ENCODE measurements at places on chromosomes 12 and 14.

GRCh38 chr12:63949902-63950301 lies 105.4 kb downstream of the SRGAP1 start:
- DNase-seq = no peak

- DNase-seq = peak; percentile 55
Observed at GRCh38 chr14:106129274-106129673, 602.9 kb downstream of the TMEM121 start.

- DNase-seq = no peak
Observed at GRCh38 chr14:68442828-68443629, 349.8 kb downstream of the ZFP36L1 start.

GRCh38 chr12:50786498-50787231 lies 22.8 kb downstream of the ATF1 start:
- DNase-seq = no peak

DNA sequence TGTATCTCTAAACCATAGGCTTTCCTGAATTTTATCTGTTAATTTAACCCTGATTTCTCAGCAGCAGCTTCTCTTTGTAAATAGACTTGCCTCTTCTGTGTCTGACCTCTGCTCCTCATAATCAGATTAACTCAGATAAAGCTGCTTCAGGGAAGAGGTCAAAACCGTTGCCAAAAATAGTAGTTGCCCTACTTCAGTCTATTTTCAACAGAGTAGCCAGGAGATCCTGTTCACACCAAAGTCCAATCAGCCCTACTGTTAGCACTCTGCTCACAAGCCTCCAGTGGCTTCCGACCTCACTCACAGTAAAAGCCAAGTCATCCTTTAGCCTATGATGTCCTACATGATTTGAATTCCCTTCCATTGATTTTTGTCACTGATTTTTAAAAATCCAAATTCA lies 258.4 kb downstream of the PPFIA2 start:
- no peak for DNase-seq

DNA sequence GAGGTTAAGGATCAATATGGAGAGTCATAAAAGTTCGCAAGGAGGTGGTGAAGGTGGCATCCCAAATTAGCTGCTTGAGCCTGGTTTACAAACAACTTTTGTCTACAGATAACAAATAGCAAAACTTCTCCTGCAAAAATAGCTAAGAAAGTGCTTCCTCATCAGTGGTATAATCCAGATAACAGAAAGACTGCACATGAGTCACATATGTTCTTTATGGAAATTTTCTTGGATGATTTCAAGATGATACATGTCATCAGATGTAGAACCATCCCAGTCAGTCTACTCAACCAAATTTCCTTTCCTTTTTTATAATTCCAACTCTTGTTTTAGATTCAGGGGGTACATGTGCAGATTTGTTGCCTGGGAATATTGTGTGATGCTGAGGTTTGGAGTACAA lies 133.0 kb downstream of the BTG1 start:
- DNase-seq = no peak

- DNase-seq = no peak
Observed at GRCh38 chr12:66945189-66945817, 266.4 kb upstream of the GRIP1 start.

DNA sequence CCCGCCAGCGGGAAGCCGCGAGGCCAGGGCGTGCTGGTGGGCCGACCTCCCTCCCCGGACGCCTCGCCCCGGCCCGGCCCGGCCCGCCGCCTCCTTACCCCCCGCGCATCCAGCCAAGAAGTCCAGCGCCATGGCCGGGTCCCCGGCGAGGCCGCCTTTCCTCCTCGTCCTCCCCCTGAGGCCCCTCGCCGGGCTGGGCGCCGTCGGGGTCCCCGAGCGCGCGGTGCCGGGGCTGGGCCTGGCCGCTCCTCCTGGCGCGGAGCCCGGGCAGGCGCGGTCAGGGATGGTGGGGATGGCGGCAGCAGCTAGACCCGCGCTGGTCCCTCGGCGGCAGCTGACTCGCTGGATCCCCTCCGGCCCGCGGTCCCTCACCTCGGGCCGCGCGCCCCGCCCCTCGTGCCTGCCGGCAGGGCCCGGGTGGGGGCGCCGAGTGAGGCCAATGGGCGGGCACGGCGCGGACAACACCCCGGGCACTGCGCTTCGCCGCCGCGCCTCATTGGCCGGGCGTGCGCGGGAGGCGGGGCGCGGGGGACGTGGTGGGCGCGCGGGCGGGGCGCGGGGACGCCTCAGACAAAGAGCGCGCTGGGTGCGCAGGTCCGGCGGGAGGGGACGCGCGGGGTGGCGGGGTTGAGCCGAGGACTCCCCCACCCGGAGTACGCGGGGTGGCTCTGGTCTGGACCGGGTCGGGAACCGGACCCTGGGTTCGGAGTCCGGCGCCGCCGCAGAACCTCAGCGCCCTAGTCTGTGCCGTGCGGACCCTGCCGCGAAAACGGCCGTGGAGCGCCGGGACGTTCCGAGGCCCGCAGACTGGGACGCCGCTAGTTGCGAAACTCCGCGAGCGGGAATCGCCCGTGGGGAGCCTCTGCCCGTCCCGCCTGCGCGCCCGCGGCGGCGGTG lies at the start of gene SLC25A29:
Gene SLC25A29, minus strand, starts transcription at position 344 of the 897 bp plus-strand sequence. Its CDS starts 212 bp downstream, at position 132.
- peak; percentile 85 for DNase-seq

DNA sequence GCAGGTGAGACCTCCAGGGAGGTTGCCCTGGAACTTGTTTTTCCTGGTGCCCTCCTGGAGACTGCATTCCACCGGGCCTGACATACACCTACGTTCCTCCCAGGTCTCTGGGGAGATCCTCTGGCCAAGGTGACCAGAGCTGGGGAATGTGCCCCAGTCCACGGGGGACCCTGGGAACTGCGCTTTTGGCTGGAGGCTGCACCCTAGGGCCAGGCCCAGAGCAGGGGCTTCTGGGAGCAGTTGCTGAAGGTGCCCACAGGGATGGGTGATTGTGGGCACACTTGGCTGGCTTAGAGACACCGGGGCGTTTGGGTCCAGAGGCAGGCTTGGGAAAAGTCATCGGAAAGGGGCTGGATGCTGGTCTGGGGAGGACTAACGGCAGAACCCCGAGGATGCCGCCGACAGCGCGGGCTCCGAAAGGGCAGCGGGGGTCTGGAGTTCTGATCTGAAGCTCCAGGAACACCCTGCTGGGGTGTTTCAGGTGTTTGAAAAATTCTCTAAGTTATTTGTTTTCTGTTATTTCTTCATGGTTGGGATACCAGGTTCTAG lies 36.5 kb upstream of the TDRD9 start:
- DNase-seq = no peak

DNA sequence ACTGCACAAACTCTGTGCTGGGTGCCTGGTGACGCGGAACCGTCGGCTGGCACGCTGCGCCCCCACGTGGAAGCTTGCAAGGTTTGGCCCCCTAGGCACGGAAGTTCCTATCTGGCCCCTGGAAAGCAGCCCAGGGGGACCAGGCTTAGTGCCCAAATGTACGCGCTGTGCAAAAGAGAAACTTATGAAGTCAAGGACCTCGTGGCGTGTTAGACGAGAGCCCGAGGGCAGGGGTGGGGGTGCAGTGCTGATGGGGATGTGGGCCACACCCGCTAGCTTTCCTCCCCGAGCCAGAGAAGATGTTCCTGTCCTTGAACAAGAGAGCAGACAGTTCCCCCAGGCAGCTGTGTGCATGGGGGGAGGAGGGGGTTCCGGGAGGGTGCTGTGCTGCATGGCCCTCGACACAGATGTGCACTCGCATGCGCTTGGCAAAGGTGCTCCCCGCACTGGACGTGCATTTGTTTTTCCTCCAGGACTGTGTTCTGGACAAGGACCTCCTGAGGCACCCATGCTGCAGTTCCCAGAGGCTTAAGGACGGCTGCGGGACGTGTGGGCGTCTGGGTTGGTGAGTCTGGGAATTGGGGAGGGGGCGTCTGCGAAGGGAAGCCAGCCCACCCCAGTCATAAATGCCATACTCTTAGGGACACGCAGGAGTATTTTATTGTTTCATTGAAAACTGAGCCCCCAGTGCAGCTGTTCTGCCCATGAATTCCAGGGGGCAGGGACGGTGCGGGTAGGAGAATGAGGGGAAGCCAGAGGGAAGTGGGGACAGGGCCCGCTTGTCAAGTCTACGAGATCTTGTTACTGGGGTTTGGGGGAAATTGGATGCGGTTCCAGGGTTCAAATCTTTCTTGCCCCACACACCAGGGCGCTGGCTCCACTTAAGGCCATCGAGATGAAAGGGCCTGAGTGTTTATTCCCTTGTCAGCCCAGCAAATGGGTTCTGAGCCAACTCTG lies 80.0 kb downstream of the NTF3 start:
- no peak for DNase-seq

GRCh38 chr14:51540364-51540763 lies 111.3 kb upstream of the FRMD6 start:
- no peak for DNase-seq

DNA sequence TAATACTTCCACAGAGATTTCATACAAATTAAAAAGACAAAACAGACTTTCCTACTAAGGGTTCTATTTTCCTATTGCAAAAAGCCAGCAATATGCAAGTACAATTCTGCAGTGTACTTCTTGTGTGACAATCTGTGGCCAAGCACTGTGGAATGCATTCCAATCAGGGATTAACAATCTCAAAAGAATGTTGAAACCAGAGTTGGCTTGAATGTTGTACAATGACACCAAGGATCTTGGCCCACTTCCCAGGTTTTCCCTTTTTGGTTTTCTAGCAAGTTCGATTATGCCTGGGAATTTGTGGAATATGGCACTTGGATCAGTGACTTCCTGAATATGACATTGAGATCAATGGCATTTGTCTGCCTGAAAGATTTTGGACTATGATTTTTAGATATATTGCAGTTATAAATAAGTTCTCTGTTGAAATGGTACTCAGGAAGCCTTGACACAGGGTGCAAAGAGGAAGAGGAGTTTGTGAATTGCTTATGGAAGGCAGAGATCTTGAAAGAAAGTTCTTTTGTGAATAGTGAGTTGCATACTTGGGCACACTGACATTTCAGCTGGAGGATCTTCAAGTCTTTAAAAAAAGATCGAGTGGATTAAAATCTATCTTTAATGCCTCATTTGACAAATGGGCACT lies 81.4 kb upstream of the FERMT2 start:
- DNase-seq = no peak

- DNase-seq = peak; percentile 43
Observed at GRCh38 chr12:48980389-48980952, 2.3 kb downstream of the WNT1 start.

GRCh38 chr14:61701946-61702345 lies 6.6 kb downstream of the HIF1A start:
- no peak for DNase-seq

GRCh38 chr12:93402333-93403311 lies 24.9 kb downstream of the NUDT4 start:
- no peak for DNase-seq

DNA sequence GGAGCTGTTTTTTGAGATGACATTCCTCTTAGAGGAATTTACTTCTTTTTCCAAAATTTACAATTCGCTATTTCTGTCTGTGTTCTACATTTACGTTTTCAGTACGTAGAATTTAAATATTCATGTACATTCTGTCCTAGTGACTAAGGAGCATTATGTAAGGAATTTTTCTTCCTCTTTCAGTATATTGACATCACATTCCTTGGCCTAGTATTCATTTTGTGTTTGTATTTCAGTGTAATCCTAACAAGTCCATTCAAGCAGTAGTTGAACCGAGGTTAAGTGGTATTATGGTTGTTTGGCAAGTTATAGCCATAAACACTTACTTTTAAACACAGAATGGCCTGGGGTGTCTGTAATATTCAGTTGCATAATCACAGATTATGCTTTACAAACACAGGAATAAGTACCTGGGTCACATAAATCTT lies 465.2 kb downstream of the PCNX1 start:
- DNase-seq = no peak

GRCh38 chr14:64987438-64987767 lies 708 bp downstream of the FNTB start:
- DNase-seq = no peak

DNA sequence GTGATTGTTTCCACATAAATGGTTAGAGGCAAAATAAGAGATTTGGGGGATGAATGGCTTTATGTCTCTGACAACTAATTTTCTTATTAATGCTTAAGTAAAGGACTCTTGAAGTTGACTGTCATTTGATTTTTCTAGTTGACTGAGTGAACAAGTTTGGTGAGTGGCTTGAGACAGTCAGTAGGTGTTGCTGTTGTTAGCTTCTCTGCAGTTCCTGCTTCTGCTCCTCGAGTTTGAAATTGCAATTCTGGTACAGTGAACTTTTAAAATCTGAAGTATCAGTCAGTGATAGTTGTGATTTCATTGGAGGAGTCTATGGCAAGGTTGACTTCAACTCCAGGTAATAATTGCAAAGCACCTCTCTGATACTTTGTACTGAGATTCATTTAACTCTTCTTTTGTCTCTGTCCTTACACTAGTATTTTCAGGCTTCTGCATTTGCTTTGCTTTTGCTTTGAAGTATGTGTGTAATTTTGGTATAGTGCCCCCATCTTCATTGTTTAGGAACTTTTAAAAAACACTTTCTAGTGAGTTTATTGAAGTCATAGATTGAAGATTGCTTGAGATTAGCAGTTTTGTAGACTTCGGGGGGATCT lies 415.5 kb downstream of the PCNX1 start:
- DNase-seq = peak; percentile 70

DNA sequence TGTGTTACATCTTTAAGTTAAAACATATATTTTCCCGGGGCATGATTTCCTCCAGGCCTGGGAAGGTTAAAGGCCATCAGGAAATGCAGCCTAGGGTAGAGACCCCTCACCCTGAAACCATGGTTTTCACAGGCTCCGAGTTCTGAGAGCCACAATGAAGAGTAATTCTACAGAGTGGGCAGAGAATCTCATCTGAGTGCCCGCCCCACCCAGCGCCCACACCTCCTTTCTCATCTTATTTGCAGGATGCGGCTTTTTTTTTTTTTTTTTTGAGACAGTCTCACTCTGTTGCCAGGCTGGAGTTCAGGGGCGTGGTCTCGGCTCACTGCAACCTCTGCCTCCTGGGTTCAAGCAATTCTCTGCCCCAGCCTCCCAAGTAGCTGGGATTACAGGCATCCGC lies 170.7 kb downstream of the FOXN3 start:
- DNase-seq = no peak

DNA sequence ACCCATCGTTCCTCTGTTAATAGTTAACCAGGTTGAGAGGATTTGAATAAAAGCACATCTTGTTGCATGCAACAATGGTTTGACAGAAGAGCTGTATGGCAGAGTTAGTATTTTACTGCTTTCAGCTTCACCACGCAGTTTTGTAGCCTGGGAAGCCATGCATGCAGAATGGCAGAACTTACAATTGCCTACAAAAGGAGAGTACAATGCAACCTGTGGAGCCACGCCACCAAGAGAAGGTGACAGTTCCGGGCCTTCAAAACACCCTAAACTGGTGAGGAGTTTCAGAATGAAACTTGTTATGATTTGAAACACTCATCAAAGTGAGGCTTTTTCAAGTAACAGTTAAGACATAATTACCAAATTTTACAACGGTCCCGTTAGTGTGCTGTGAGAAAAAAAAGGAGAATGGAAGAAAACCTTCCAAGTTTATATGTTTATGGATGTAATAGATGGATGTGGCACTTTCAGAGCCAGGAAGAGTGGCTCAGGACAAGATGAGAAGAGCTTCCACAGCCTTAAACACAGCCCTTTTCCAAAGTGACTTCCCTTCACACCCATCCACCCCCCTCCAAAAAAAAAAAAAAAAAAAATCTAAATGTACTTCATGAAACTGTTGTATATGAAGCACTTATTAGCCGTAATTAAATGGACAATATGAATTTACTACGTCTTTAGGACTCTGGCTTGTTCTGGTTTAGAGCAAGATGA lies 158.7 kb downstream of the EGLN3 start:
- no peak for DNase-seq

GRCh38 chr14:106538201-106538600 lies 1011.8 kb downstream of the TMEM121 start:
- no peak for DNase-seq
